ENCODE measurements at places on chromosomes 4 and X.
A peak's percentile ranks its signal among the peaks of the same experiment; 100 is the strongest.

GRCh38 chr4:175947117-175947722, 118.4 kb upstream of the WDR17 start:
- DNase-seq, result peak; percentile 66

GRCh38 chr4:37928426-37929416, 31.5 kb upstream of the PTTG2 start:
- no peak for DNase-seq

GRCh38 chr4:82601242-82602015, 39.6 kb upstream of the TMEM150C start:
- peak; percentile 11 for DNase-seq

DNA sequence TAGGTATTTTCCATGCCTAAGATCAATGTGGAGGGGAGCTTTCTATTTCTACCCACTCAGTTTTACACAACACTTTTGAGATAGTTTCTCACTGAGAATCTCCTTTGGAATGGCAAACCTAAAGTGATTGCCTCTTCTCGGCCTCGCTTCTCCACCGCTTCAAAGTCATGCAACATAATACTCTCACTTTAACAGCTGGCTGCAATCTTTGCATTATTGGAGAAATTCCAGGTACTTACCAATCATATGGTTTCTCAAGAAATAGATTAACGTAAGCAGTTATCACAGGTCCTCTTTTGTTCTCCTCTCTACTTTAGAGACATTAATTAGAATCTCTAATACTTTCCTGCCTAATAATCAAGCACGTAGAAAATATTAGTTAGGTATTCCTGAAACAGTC, 3.7 kb upstream of the IL13RA2 start:
- no peak for DNase-seq

DNA sequence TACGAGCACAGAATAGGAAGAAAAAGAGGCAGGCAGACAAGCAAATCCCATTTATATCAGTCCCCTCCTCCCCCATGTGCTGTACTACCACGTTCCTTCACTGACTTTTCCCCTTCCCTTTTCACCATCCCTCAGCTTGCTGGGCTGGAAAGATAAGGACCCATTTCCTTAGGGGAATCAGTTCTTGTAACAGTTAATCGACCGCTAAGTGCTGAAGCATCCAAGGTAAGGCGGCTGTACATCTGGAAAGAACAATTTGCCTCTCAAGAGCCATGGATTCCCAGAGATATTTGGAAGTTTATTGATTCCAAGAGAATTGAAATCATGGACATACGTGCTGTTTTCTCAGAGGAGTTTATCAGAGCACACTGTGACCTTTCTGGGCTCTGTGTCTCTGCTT, 1688.0 kb downstream of the STIM2 start:
- no peak for DNase-seq

DNA sequence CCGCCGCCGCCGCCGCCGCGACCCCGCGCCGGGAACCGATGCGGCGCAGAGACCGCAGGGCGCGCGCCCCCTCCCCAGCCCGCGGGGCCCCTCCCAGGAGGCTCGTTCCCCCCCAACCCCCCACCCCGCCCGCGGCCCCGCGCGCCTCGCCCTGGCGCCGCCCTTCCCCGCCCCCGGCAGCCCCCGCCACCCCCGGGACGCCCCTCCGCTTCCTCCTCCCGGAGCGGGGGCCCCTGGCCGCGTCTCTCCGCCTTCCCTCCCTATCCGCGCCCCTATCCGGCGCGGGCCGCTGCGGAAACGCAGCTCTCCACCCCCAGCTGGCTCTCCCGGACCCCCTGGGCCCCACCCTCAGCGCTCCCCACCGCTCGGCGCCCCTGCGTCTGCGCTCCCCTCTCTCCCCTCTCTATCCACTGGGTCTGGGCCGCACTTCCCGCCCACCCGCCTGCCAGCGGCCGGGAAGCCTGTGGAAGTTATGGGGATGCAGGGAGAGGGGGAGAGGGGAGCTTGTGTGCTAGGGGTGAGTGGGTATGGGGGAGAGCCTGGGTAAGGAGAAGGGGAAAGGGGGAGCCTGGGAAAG, at the start of gene TMEM271:
TSS of gene TMEM271 (minus strand) at position 51 of the 577 bp plus-strand sequence. CDS start 233 bp downstream, outside the sequence.
- no peak for DNase-seq

DNA sequence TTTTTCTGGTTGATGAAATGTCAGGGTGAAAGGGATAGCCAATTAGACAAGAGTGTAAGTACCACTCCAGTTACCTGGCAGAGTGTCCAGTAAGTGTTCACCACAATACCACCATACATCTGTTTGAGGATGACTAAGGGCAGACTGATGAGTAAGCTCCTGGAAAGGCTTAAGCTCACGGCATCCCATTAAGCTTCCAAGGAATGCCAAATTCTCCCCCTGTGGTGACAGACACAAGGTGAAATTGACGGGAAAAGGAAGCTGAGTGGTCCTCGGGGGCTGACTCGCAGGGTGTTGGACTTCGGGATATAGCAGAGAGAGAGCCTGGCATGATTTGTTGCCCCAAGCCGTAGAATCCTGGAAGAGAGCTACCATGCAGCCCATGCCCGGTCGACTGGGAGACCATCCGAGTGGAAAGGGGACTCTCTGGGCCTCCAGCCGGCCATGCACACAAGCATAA, 7.6 kb upstream of the BST1 start:
- DNase-seq, result peak; percentile 78

DNA sequence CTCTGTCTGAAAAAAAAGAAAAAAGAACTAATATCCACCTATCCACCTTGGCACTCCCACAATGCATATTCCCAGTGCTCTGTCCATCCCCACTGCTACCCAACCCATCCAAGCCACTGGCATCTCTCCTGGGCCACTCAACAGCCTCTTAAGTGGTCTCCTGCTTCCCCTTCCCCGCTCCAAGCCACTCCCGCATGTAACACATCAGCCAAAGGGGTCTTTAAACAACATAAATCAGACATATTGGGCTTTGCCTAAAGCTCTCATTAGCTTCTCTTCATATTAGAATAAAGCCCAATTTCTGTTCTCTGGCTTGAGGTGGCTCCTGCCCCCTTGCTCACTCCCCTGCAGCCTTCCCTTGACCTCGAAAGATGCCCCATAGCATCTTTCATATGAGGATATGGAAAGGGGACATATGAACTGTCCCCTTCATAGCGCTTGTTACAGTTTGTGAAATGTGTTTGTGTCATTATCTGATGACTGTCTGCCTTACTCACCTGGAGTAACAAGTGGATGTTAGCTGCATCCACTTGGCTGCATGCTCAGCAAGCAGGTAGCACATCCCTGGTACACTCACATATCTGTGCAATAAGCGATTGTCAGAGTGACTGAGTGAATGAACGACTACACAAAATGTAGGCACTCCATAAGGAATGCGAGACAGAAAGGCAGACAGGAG, 3.1 kb downstream of the BLOC1S4 start:
- DNase-seq, result no peak

GRCh38 chr4:20778896-20779295, 78.6 kb downstream of the PACRGL start:
- no peak for DNase-seq

GRCh38 chrX:375181-376036, 11.3 kb downstream of the PPP2R3B start:
- no peak for DNase-seq

DNA sequence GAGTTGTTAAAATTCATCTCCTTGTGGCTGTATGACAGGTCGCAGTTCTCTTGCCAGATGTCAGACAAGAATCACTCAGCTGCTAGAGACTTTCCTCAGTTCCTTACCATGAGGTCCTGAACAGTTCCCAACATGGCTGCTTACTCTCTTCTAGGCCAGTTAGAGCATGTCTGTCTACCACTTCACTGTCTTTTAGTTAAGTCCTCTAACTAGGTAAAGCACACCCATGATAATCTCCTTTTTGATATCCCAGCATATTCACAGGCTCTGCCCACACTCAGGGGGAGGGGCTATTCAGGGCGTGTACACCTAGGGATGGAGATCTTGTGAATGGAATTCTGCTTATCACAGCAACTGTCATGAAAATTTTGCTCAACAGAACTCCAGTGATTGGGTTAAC, 190.1 kb downstream of the ADAMTS3 start:
- DNase-seq, result no peak

GRCh38 chrX:63720293-63720692, 64.7 kb downstream of the ARHGEF9 start:
- no peak for DNase-seq

DNA sequence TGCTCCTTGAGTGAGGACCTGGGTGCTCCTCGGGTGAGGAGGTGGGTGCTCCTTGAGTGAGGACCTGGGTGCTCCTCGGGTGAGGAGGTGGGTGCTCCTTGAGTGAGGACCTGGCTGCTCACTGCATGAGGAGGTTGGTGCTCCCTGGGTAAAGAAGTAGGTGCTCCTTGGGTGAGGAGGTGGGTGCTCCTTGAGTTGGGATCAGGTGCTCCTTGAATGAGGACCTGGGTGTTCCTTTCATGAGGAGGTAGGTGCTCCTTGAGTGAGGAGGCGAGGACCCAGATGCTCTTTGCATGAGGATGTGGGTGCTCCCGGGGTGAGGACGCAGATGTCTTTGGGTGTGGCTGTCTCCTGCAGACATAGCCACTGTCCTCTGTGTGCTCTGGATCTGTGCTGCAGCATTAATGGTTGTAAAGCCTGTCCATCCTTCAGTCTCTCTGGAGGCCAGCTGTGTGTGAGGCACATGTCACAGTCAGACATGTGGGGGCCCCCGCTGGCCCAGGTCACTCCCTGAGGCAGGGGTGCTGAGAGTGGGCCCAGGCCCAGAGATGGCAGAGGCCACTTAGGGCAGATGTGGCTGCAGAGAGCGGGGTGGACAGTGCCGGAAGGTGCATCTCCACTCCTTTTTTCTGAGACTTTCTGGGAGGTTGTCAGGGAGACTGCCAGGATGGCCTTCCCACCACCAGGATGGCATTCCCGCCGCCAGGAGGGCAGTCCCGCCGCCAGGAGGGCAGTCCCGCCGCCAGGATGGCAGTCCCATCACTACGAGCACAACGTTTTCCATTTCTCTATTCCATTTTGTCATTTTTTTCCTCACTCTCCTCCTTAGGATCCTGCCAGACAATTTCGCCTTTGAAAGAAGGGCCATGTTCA, 101.8 kb downstream of the HMX1 start:
- no peak for DNase-seq

DNA sequence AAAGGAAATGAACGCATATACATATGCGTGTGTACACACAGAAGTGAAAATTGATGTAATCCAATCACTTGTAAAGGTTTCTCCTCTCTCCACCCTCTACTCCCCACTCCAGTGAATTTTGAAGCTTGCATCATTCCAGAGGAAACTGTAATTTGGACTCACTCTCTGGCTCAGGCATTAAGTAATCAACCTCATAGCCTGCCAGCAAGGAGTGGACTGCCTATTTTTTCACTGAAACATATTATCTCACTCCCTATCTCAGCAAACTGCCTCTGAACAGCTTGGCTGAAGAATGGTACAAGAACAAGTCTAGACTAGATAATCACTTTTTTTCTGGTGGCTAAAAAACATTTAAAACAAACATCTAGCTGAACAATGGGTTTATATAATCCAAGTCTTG, 124.2 kb downstream of the C4orf51 start:
- peak; percentile 92 for DNase-seq

- DNase-seq, result peak; percentile 17
These were observed 140.4 kb upstream of the GRID2 start for GRCh38 chr4:92163348-92163747.

- no peak for DNase-seq
These were observed 236.9 kb upstream of the PPARGC1A start for GRCh38 chr4:24126776-24127175.

DNA sequence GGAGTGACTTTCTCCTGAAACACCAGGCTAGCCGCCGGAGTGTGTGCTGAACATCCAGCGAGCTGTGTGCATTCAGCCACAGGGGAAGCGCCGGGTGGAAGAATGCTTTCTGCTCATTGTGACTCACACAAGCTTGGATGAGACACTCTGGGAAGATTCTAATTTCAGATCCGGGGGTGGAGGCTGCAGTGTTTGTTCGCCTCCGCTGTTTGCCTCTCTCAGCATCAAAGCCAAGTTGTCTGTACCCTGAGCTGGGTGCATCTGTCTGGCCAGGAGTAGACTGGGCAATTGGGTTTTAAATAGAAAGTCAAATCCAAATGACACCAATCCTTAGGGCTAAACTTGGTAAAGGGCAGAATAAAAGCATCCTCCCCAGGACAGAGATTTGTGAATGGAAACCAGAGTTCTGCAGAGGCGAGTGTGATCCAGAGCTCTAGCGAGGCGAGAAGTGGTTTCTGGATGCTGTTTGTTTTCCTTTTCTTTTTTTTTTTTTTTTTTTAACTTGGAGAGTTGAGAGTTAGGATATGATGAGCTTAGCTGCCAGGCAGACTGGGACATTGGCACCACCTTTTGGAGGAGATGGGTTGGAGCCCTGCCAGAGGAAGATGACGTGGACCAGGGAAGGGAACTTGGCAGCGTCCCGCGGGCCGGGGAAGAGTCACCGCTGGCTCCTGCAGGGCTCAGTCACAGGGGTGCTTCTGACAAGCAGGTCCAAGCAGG, 196.0 kb upstream of the PSAPL1 start:
- peak; percentile 85 for DNase-seq

DNA sequence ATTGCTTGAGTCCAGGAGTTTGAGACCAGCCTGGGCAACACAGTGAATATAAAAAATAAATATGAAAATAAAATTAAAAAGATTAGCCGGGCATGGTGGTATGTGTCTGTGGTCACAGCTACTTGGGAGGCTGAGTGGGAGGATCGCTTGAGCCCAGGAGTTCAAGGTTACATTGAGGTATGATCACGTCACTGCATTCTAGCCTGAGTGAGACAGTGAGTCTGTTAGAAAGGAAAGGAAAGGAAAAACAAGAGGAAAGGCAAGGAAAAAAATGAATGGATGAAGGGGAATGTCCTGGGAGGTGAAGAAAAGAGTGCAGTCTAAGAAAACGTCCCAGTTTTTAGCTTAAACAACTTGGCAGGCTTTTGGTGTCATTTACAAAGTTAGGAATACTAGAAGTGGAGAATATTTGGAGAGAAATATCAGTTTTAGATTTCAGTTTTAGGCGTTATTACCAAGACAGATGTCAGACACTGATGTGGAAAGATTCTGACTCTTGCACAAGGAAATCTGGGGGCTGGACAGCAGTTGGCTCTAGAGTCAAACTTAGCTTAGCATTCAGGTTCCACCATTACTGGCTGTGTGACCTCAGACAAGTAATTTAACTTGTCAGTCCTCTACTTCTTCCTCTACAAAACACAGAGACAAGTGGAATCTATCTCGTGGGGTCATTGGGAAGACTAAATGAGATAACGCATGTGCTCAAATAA, 139.0 kb downstream of the TSPAN5 start:
- DNase-seq, result peak; percentile 93

GRCh38 chr4:179750374-179750773, 2308.1 kb upstream of the AGA start:
- peak; percentile 1 for DNase-seq

DNA sequence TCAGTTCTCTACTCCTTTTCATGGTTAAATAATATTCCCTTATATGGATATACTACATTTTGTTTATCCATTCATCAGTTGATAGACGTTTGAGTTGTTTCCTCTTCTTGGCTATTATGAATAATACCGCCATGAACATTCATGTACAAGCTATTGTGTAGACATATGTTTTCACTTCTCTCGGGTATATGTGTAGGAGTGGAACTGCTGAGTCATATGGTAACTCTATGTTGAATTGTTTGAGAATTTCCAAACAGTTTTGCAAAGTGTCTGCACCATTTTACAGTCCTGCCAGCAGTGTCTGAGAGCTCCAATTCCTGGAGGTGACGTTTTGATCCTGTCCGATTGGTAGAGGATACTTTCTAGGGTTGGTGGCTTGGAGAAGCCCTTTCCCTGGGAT, 23.6 kb downstream of the PLAC1 start:
- no peak for DNase-seq

- DNase-seq, result no peak
These were observed 35.8 kb downstream of the MBNL3 start for GRCh38 chrX:132452911-132453550.

- peak; percentile 39 for DNase-seq
These were observed 806.8 kb downstream of the PCDH18 start for GRCh38 chr4:136725286-136726081.

GRCh38 chr4:21792736-21793135, 155.8 kb downstream of the KCNIP4 start:
- DNase-seq, result no peak

GRCh38 chrX:112704187-112704586, 24.4 kb upstream of the LHFPL1 start:
- DNase-seq, result no peak
